Endodermal cell (in vitro differentiated cells): ENCODE measurements at places on chromosomes 3 and 15.

GRCh38 chr3:15032650-15033049 is 32.5 kb downstream of the MRPS25 start:
- H3K4me1 ChIP-seq: no peaks in the 10 kb centered on the region
- H3K36me3 ChIP-seq: peaks cover 84% of the 10 kb centered on the region
- DNase-seq: no peak
- H3K27me3 ChIP-seq: no peaks in the 10 kb centered on the region
- H3K4me3 ChIP-seq: no peak overlapping the region
- no peak overlapping the region for H3K27ac ChIP-seq

- H3K4me1 ChIP-seq: no peaks in the 10 kb centered on the region
- DNase-seq: no peak
Observed at GRCh38 chr15:51818150-51818549, 11.3 kb upstream of the TMOD3 start.

GRCh38 chr3:41769106-41769505 is 192.8 kb downstream of the ULK4 start:
- DNase-seq: no peak
- H3K4me1 ChIP-seq: no peaks in the 10 kb centered on the region
- no peaks in the 10 kb centered on the region for H3K27me3 ChIP-seq
- H3K36me3 ChIP-seq: no peaks in the 10 kb centered on the region

DNA sequence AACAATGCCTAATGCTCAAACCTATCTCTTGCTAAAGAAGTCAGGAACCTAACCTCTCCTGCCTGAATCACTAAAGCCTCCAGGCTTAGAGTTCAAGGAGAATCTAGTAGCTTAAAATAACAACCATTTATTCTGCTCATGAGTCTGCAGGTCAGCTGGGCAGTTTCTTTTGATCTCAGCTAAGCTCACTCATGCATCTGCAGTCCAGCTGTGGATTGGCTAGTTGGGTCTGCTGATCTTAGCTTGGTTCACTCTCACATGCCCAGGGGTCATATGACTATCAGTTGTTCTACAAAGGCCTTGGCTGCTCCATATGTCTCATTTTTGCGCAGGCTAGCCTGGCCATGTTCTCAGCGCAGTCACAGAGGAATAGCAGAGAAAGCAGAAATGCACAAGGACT is 109.2 kb upstream of the STT3B start:
- H3K4me3 ChIP-seq: no peak overlapping the region
- no peaks in the 10 kb centered on the region for H3K27me3 ChIP-seq
- no peaks in the 10 kb centered on the region for H3K36me3 ChIP-seq
- H3K27ac ChIP-seq: no peak overlapping the region
- peaks cover 9% of the 10 kb centered on the region for H3K4me1 ChIP-seq

DNA sequence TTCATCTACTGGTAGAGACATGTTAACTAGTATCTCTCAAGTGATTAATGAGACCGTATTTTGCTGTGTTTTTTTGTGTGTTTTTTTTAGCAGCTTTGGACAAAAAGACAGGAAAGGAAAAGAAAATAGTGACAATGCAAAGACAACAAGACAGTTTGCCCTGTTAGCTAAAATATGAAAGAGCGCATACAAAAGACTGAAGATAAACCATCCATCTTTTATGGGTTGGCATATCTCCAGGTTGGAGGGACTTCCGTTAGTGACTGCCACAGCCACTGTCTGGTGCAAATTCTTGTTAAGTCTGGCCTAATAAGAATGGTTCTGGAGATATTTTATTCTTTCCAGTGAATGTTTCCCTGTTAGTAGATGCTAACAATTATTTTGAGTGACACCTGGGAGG is 121.9 kb downstream of the CDIN1 start:
- no peak overlapping the region for H3K27ac ChIP-seq
- no peak overlapping the region for H3K4me3 ChIP-seq
- peaks cover 35% of the 10 kb centered on the region for H3K27me3 ChIP-seq
- no peaks in the 10 kb centered on the region for H3K4me1 ChIP-seq

DNA sequence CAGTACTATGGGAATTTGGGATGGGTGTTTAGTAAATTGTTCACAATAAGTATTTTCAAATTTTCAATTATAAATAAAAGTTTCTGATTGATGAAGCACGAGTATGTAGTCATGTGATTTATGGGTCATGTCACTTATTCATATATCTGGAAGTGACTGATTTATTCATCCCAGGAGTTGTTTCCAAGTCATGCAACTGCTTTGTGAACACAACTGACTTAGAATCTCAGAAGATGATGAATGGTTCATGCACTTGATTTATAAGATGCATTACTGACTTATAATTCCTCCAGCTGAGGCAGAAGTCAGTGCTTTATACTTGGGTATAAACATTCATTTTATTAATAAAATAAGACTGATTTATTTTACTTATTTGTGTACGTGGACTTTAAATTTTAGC is 137.8 kb upstream of the CBLB start:
- no peak overlapping the region for H3K27ac ChIP-seq
- no peaks in the 10 kb centered on the region for H3K27me3 ChIP-seq
- H3K4me3 ChIP-seq: no peak overlapping the region
- DNase-seq: no peak
